IPS-NIHi11 (cell line): ENCODE measurements at places on chromosomes 6 and 20.

GRCh38 chr6:44621846-44622245 is 234.3 kb downstream of the CDC5L start:
- DNase-seq: no peak

DNA sequence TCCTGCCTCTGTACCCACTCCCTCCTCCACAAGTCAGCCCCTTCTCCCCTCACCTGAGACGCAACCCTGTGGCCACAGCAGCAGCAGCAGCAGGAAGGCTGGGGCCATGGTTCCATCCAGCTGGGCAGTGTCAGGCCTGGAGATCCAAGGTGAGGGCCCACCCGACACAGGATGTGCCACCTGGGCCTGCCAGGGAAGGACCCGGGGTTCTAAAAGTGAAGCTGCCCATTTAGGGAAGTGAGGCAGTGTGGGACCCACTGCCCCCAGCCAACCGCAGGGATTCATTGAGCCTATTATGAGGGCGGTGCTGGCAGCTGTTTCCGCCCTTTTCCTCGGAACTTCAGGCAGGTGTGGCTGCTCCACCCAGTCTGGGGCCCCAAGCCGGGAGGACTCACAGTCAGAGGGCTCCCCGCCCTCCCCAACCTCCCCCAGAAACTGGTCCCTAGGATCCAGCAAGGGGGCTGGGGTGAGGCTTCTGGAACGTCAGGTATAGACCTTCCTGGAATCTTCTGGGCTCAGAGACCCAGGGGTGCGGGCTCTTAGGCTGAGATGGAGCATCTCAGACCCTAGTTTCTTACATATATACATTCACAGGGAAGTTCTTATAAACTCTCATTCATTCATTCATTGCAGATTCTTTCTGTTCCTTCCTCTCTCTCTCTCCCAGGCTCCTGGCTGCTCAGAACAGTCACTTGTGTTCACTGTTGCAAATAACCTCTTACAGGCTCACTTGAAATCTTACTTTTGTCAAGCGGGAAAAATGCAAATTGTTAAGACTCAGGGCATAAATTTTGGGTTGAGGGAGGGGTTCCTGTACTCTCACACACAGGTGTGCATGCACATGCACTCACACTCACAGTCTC is at the start of gene TREML2:
Gene TREML2 (minus strand): TSS at position 249 of the 863 bp plus-strand sequence. CDS start 141 bp downstream, at position 108.
- DNase-seq: no peak

- DNase-seq: no peak
Measured at GRCh38 chr6:21992178-21992967, 304.5 kb downstream of the PRL start.

DNA sequence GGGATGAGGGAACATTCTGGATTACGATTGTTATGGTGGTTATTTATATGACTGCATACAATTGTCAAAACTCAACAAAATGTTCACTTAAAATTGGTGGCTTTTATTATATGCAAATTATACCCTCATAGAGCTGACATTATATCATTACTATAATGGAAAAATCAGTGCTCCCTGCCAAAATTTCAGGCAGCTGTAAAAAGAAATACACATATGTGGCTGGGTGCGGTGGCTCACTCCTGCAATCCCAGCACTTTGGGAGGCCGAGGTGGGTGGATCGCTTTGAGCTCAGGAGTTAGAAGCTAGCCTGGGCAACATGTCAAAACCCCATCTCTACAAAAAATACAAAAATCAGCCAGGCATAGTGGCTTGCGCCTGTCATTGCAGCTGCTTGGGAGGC is 75.8 kb upstream of the SULF2 start:
- no peak for DNase-seq

DNA sequence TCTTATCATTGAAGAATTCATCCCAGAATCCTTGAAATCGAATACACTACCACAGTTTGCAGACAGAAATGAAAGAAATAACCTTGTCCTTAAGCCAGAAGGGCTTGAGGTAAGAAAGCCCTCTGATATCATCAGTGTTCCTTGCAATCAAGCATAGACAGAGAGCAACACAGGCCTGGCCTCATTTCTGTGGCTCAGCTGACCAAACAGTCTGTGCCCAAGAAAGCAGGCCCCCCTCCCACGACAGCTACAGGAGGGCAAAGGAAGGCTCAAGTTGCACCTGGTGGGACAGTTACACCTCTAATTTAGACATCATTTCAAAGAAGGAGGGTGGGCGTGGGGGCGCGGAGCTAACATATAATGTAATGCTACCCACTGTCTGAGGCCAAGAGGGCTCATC is 21.6 kb downstream of the KIF16B start:
- no peak for DNase-seq
